ENCODE measurements at places on chromosomes 2 and 18.

- no peak for DNase-seq
Observed at GRCh38 chr2:121830809-121831208, 75.4 kb downstream of the TSN start.

GRCh38 chr18:58407263-58407648 is 221.6 kb downstream of the ALPK2 start:
- no peak for DNase-seq

GRCh38 chr2:42169874-42170521 is 845 bp downstream of the EML4 start:
- DNase-seq = no peak

- no peak for DNase-seq
Observed at GRCh38 chr2:194443926-194444325, 1213.1 kb upstream of the SLC39A10 start.

DNA sequence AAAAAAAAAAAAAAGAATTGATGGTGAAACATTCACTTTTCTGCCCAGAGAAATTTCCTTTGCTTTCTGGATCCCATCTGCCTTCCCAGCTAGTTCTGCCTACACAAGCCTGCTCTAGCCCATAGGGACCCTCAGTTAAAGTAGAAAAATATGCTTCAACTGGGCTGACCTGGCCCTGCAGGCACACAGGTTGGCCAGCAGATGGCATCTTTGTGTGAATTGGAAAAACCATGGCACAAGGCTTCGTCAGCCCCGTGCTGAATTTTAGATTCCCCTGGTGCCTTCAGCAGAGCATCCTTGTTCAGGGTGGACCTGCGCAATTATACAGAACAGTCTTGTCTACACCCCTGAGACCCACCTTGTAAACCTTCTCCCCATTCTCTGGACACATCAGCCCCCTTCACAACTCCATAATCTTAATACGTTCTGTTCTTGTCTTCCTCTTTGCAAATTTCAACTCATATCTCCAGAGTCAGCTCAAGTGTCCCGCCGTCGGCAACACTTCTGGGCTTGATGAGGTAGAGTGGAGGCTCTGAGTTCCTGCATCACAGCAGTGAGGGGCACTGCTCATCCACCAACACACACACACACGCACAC is 114.5 kb downstream of the INSIG2 start:
- peak; percentile 60 for DNase-seq

GRCh38 chr2:16621316-16621715 is 44.3 kb downstream of the CYRIA start:
- peak; percentile 54 for DNase-seq

- no peak for DNase-seq
Observed at GRCh38 chr2:238337846-238338245, 17.5 kb downstream of the TRAF3IP1 start.

DNA sequence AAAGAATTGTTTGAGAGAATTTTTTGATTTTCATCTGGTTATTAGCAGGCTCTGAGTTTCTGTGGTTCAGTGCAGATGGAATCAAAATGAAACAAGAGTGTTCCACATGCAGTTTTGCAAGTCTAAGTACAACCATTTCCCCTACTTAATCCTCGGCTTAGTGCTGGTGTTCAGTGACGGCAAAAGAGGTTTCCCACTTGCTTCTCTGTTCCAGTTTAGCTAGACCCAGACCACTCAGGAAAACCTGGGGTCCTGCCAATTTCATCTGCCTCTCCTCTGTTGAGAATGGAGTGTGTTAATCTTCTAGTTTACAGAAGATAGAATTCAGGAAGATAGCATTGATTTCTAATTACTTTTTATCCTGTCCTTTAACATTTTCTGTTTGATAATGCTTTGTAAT is 996.2 kb upstream of the FANCL start:
- no peak for DNase-seq

- DNase-seq = peak; percentile 59
Observed at GRCh38 chr2:54497763-54498680, 41.9 kb downstream of the SPTBN1 start.

DNA sequence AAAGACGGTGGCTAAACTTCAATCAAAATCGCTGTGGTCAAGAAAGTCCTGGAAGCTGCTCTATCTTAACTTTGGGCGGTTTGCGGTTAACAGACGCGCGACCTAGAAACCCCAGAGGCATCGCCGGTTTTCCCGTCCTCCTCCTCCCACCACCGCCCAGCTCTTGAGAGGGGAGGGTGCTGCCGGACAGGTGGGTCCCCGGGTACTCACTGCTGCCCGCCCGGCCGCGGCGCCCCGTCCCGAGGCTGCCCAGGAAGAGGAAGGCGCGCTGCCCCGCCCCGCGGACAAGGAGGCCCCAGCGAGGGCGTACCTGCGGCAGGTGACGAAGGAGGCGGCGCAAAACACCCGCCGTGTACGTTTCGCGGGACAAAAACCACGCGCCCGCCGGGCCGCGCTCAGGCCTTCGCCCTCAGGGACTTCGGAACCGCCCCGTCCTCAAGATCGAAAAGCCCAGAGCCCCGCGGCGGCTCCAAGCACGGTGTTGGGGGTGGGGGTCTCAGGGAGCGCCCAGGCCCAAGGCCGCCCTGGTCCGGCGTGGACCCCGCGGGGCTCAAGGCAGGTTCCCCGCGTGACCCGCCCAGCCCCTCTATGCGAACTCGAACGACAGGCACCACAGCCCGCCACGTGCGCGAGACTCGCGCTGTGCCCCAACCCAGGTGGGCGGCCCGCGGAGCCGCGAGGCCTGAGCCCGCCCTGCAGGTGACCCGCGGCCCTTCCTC is at the start of gene SH3YL1:
SH3YL1 (minus strand) TSS at position 259 of the 719 bp plus-strand sequence; CDS start at position 211, 48 bp downstream.
- DNase-seq = no peak

GRCh38 chr2:158755310-158756087 is 39.6 kb upstream of the DAPL1 start:
- DNase-seq = peak; percentile 48

DNA sequence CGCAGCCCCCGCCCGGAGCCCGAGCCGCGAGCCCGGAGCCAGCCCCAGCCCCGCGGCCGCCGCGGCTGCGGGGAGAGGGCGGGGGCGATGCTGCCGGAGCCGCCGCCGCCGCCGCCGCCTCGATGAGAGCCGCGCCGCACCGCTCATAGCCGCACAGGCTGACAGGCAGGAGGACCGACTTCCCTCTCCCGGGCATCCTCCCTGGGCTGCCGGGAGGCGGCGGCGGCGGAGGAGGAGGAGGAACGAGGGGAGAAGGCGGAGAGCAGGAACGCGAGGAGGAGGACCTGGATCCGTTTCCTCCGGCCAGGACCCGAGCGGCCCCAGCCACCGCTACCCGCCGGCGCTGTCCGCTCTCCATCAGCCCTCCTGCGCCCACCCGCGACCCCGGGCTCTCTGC is 370 bp downstream of the KLHL29 start:
- no peak for DNase-seq

GRCh38 chr18:39340418-39340817 is 1774.8 kb upstream of the CELF4 start:
- DNase-seq = no peak

DNA sequence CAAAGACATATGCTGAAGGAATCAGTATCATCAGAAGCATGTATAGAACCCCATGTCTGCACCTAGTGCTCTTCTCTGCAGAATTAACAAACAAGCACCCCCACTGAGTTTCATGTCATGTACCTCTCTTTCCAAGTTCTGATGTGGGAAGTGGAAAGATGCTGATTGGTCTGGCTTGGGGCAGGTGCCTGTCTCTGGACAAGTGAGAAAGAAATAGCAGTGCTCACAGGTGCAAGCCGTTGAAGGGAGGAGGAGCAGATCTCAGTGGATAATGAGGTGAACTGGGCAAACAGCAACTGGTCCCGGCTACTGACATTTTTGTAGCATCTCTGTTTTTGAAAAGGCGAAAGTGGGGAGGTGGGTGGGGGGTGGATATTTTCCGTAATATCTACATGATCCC is 17.5 kb upstream of the ACVR1 start:
- DNase-seq = no peak

GRCh38 chr18:76720683-76721082 is 101.7 kb upstream of the ZNF236 start:
- peak; percentile 25 for DNase-seq

GRCh38 chr2:233810385-233810784 is 32.3 kb downstream of the MROH2A start:
- DNase-seq = no peak

- DNase-seq = no peak
Observed at GRCh38 chr18:48027401-48027963, 97.0 kb upstream of the SMAD2 start.

- no peak for DNase-seq
Observed at GRCh38 chr18:72704202-72704601, 160.1 kb upstream of the CBLN2 start.

GRCh38 chr18:6625481-6625880 is 104.0 kb upstream of the ARHGAP28 start:
- DNase-seq = no peak

GRCh38 chr2:352696-353095 is 64.8 kb upstream of the ALKAL2 start:
- DNase-seq = no peak

GRCh38 chr2:236851187-236851586 is 234.5 kb upstream of the COPS8 start:
- DNase-seq = no peak

GRCh38 chr18:10076502-10077030 is 162.8 kb downstream of the VAPA start:
- DNase-seq = no peak

DNA sequence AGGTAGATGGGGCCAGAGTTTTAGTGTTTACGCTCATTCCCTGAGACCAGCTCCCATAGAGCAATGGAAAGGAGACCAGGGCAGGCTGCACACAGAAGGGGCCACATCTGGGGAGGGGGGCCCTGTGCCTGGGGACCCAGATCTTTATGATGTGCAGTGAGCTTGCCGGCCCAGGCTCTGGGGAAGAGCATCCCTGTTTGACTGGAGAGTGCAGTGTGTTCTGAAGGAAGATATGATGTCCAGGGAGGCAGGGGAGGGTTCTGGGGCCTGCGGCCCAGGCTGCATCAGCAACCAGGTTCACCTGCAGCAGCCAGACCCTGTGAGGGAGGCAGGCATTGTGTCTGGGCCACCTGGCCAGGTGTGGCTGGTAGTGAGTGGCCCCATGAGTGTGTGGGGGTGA is 13.8 kb downstream of the TPO start:
- DNase-seq = no peak

- no peak for DNase-seq
Observed at GRCh38 chr2:6294791-6295190, 570.9 kb downstream of the CMPK2 start.

DNA sequence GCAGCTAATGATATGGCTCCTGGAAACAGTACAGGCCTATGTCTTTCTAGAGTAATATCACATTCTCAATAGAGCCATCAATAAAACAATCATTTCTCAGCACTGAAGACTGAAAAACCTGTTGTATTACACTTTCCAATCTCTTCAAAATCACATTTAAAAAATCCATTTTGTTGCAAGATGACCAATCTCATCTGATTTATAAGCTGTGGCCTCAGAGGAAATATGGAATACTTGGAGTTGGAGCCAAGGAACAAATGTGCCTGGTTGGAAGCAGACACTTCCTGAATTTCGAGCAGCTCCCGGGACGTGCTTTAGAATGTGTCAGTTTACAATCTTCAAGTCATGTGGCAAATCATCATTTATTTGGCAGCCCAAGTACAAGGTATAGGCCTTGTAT is 114.5 kb downstream of the ADCYAP1 start:
- no peak for DNase-seq

GRCh38 chr2:127225186-127225960 is 5.3 kb upstream of the CYP27C1 start:
- peak; percentile 62 for DNase-seq

DNA sequence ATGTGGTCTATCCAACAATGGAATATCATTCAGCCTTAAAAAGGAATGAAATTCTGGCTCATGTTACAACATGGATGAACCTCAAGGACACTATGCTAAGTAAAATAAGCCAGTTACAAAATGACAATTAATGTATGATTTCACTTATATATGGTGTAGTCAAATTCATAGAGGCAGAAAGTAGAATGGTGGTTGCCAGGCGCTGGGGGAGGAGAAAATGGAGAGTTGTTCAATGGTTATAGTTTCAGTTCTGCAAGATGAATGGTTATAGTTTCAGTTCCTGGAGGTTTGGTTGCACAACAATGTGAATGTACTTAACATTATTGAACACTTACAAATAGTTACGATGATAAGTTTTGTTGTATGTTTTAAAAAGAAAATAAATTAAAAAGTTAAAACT is 79.2 kb upstream of the IL1R2 start:
- DNase-seq = no peak

- no peak for DNase-seq
Observed at GRCh38 chr18:45285251-45285650, 330.0 kb upstream of the SLC14A2 start.

GRCh38 chr18:57984490-57985115 is 59.4 kb upstream of the NEDD4L start:
- no peak for DNase-seq

GRCh38 chr2:205483095-205483494 is 199.2 kb upstream of the NRP2 start:
- DNase-seq = no peak

GRCh38 chr18:45688113-45688512 is 35.9 kb upstream of the SLC14A1 start:
- no peak for DNase-seq

GRCh38 chr2:64114063-64114911 is 29.9 kb downstream of the PELI1 start:
- peak; percentile 64 for DNase-seq

DNA sequence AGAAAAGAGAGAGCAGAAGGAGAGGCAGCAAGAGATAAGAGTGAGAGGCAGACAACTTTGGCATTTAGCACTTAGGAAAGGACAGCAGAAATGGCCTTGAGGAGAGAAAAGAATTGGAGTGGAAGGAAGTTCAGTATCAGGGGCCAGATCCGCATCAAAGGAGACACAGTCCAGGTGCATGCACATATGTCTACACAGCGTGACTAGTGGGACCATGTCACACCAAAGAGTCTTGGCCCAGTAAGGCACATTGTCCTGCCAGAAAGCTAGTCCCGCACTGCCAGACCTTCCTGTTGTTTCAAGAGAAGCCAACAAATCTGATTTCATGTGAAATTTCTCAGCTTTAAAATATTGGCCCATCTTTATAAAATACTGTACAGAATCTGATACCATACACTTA is 8.5 kb upstream of the STK39 start:
- no peak for DNase-seq

DNA sequence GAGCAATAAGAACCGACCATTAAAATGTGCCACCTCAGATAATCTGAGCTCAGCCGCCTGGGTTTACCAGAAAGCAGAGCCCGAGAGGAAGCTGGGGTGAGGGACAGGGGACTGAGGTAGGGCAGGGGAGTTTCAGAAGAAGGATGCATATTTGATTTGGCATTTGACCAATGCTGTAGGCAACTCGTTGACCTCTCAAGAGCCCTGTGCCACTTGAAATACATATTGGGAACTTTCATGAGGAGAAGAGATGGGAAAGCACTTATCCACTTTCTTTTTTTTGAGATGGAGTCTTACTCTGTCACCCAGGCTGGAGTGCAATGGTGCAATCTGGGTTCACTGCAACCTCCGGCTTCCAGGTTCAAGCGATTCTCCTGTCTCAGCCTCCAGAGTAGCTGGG is 148.4 kb upstream of the SPRED2 start:
- no peak for DNase-seq
